ENCODE measurements at places on chromosomes 16 and 17. TPM values are rescaled to one million over a fixed set of nuclear protein-coding genes. Genes with fewer than 3 reads are reported as not detected.

DNA sequence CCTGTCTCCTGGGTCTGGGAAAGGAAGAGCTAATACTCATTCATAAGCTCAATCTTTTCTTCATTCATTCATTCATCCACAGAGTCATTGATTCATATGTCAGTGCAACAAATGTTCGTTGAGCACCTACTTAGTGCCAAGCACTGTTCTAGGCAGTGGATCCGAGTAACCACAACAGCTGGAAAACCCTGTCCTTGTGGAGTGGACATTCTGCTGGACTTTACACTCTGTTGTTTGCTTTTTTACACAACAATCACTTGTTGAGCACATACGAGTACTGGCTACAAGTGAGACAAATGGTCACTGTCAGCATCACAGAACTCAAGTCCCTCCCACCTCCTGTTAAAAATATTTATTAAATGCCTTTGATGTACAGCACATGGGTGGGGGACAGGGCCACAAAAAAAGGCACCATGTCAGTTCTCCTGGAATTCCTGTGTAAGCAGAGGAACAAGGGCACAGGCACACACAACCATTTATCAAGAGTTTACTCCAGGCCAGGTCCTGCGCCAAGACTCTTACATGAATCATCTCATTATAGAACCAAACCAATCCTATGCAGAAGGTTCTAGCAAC, 46.9 kb downstream of the TEKT5 start:
- no peak for DNase-seq

- DNase-seq, result peak; percentile 28
These were observed 245.7 kb downstream of the PRKCA start for GRCh38 chr17:66548158-66548557.

- no peak for DNase-seq
These were observed 106.3 kb downstream of the HS3ST4 start for GRCh38 chr16:25798065-25798464.

DNA sequence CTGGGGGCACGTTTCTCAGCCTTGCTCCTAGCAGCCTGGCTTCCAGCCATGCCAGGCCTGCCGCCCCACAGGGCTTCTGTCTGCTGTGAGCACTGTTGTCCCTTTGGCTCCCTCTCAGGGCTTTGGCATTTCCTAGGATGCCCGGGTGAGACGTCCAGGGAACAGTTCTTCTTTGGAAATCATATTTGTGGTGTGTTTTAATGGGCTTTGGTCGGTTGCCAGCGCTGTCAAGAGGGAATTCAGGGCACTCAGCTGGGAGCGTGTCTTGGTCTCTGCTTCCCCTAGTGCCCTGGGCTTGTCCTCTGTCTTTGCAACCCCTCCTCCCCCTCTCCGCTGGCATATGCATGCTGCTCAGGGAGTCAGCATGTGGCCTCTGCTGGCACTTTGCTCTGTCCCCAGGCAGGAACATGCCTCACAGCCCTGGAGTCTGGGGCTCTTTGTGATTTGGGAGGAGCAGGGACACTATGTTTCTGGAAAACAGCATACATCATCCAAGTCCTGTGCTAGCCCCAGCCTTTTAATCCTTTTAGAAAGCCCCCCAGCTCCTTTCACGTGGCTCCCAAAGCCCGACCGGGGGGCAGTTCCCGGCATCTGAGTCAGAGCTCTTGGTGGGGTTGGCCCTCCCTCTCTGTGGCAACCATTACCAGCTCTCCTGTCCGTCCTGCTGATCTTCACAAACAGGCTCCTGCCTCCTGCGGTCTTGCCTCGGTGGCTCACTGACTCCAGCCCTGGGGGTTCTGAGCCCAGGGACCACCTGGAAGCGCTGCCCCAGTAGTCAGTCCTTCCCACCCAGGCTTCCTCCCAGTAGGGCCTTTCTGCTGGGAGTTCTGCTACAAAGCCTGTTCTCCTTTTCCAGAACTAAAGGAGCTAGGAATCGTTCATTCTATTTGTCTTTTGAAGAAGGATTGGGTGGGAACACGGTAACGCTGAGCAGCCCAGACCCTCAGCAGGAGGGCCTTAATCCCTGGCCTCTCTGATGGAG, 26.7 kb downstream of the SAP30BP start:
- DNase-seq, result peak; percentile 44

GRCh38 chr16:68246666-68247065, 1.5 kb downstream of the PLA2G15 start:
- DNase-seq, result peak; percentile 30

DNA sequence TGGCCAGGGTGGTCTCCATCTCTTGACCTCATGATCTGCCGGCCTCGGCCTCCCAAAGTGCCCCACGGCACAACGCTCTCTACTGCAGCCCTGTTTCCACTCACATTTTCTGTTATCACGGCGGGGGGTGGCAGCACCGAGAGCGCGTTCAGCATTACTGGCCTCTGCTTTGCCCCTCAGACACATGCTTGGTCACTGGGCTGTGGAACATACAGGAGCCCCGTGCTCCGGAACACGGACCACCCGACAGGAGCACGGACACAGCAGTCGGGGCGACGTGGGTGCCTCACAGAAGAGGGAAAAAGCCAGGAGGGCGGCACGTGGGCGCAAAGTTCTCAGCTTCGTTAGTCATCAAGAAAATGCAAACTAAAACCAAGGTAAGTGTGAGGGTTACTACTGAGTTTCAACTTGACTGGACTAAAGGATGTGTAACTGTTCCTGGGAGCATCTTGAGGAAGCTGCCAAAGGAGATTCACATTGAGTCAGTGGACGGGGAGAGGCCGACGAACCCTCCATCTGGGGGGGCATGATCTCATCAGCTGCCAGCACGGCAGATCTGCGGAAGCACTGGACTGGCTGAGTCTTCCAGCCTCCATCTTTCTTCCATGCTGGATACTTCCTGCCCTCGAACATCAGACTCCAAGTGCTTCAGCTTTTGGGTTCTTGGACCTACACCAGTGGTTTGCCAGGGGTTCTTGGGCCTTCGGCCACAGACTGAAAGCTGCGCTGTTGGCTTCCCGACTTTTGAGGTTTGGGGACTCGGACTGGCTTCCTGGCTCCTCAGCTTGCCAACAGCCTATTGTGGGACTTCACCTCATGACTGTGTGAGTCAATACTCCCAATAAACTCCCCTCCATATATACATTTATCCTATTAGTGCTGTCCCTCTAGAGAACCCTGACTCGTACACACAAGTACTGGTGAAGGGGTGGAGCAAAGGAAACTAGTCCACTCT, 106.8 kb downstream of the ZNF778 start:
- peak; percentile 26 for DNase-seq

DNA sequence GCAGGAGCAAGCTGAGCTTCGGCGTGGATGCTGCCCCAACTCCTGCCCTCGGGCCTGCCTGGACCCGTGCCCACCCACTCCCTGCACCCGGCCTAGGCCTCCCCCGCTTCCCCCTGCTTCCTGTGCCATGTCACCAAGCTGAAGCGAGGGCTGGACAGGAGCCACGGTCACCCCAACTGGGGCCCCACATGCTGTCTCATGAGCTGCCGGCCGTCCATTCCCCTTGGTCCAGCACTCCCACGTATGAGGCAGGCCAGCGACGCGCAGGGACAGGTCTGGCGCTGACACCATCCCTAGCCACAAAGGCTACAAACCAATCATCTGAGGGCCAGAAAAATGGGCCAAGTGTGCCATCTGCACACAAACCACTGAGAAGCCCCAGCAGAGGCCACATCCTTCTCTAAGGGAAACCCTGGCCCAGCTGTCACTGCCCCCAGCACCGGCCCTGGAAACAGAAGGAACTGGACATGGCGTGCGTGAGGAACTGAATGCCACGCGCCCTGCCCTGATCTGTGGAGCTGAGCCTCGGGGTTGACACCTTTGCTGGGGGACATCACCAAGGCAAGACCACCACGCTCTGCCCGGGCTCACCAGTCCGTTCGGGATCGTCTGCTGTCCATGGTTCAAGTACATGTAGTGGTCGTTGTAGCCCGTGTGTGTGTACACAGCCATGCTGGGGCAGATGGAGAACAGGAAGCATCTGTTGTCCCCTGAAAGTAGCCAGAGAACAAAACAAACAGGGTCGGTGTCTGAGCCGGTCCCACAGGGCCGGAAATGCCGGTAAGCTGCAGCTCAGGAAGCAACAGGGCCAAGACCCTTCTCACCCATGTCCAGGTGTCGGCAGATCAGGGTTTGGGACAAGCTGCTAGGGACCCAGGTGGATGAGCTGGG, 22.2 kb downstream of the MEAK7 start:
- DNase-seq, result no peak

DNA sequence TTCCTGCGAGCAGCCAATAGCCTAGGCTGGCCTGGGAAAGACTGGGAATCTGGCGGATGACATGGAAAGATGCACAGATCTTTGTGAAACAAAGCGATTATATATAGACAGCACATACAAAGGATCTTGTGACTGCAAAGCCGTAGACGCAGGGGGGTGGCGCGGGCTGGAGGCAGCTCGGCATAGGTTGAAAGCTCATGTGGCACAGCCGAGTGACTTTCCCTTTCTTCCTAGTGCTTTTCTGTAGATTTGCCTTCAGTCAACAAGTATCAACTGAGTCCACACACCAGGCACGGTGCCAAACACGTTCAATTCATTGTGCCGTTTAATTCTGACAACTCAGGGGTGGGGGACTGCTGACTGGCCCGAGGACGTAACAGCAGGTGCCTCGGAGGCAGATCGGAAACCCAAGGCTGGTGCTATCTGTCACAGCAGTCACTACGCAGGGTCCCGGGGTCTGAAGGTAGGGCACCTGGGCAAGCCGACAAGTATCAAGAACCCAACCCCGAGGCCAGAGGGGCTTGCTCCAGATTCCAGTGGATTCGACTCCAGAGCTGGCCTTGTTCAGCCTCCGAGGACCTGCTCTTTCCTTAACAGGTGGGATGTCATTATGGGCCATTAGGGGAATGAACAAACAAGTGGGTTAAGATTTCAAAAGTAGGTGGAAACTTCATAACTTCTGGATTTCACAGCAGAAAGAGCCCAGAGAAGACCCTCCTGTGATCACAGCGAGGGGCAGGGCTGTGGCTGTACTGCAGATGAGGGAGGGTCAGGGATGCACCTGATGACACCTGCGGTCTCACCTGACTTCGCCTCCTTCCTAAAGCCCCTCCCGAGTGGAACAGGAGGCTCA, 5.9 kb downstream of the PAM16 start:
- no peak for DNase-seq

GRCh38 chr16:50696575-50697420, 3.4 kb downstream of the NOD2 start:
- DNase-seq, result peak; percentile 96

DNA sequence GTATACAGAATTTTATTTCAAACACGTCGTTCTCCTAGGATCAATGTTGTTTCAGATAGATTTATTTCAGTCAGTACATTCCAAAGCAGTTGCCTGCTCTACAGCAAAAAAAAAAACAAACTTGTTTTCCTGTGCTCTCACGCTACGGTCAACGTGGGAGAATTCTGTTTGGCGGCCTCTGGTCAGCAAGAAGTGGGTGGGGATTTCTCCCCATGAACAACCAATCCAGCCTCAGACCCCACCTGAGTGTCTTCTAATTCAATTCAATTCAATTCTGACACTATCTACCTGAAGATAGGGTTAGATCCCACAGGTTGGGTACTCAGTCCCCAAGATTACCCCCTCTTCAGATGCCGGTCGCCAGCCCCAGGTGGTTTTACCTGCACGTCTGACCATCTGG, 22.1 kb downstream of the C17orf58 start:
- DNase-seq, result no peak

GRCh38 chr17:74780443-74781238, 4.5 kb upstream of the NAT9 start:
- no peak for DNase-seq

DNA sequence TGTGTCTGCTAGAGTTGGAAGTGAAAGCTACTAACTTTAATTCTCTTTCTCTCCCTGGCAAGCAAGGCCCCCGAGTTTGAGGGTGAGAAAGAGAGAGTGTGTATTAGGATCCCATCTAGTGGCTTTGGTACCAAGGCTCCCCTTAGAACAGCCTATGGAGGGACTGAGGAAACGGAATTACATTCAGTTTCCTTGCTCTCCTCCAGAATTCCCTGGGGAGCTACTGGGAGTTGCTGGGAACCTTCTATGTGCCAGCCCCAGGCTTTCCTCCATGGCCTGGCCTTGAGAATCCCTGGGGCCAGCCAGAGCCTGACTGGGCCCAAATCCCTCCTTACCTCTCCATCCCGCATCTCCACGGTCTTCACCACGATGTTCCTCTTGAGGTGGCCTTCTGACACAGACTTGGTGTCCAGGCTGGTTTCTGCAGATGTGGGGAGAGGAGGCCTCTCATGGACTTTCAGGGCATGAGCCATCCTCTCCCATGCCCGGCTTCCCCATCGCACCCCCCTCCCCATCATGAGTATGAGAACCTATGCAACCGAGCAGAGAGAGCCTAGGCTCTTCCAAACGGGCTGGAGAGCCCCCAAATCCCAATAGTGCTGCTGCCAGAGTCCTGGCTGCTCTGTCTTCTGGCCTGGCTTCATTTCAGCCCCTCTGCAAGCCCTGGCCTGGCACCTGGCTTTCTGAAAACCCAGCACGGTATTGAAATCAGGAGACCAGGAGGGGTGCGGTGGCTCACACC, 7.4 kb downstream of the GFAP start:
- DNase-seq, result no peak

DNA sequence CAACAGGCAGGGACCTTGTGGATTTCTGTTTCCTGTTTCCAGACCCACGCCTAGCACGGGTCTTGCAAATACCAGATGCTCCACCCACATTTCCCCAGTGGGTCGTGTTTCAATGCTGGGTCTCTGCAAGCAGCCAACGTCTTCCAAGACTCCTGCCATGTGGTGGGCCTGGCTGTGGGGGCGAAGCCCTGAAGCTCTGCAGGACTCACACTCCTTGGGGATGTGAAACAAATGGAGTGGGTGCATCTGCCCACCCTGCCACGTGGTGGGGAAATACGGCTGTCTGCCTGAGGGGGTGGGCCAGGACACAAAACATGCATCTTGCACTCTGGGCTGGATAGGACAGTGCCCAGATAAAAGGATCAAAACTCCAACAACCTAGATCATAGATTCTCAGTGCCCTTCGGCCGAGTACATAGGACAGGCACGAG, 32.6 kb downstream of the FA2H start:
- DNase-seq, result no peak

GRCh38 chr16:49659356-49659755, 196.6 kb downstream of the ZNF423 start:
- no peak for DNase-seq

- DNase-seq, result no peak
These were observed 16.7 kb upstream of the SLC12A3 start for GRCh38 chr16:56848029-56848936.

DNA sequence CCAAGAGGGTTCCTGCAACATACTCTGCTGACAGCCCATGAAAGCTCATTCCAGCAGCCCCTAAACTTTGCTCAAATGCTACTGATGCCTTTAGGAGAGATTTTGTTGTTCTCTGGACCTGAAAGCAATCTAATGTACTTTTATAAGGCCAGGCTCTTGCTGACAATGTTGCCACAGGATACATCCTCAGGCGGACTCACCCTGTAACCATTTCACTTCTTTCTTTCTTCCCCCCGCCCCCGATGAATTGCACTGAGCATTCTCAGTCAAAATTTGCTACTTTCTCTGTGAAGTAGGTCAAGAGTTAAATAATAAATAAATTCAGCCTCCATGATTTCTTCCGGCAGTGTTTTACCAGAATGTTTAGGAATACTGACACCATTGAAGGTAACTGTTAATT, 1.5 kb downstream of the GAS7 start:
- DNase-seq, result no peak

TNFRSF13B gene
- 0.38 TPM for total RNA-seq

IQCK gene
- 9.1 TPM for total RNA-seq

ZFPM1 gene
- total RNA-seq, result 7.2 TPM

CDYL2 gene
- 8.9 TPM for total RNA-seq

ABCA8 gene
- total RNA-seq, result 13.1 TPM

MMP2 gene
- 153 TPM for total RNA-seq

LASP1 gene
- total RNA-seq, result 286 TPM
